Skin of body (tissue), 3 donors: ENCODE measurements at places on chromosomes 2 and 18. TPM values are rescaled to one million over a fixed set of nuclear protein-coding genes. Genes with fewer than 3 reads are reported as not detected.

EPAS1 gene
- 31.5 TPM for total RNA-seq

MYCN gene
- 15.6 TPM for total RNA-seq

IL1B gene
- 2.4 TPM for total RNA-seq

CNPPD1 gene
- total RNA-seq: 24.1 TPM

TRIM43 gene
- 0.10 TPM for total RNA-seq

ERBB4 gene
- total RNA-seq: 2.1 TPM

POTEI gene
- total RNA-seq: 0.10 TPM

GCFC2 gene
- total RNA-seq: 27.4 TPM

ANTXR1 gene
- 110 TPM for total RNA-seq

ARHGEF33 gene
- 1.7 TPM for total RNA-seq

FAM237A gene
- total RNA-seq: not detected

PPM1B gene
- 39.8 TPM for total RNA-seq

CPS1 gene
- 4.7 TPM for total RNA-seq

CPLX4 gene
- total RNA-seq: not detected

ACMSD gene
- total RNA-seq: not detected

REG1B gene
- total RNA-seq: not detected

RNU2-63P gene
- not detected for total RNA-seq

GYPC gene
- 102 TPM for total RNA-seq

MIB1 gene
- 48.1 TPM for total RNA-seq

TTN gene
- 385 TPM for total RNA-seq

RTKN gene
- total RNA-seq: 25.7 TPM
